ENCODE measurements at places on chromosomes 5 and 9.
A peak's percentile ranks its signal among the peaks of the same experiment; 100 is the strongest.

GRCh38 chr9:69342769-69343168 is 17.8 kb downstream of the ENTREP1 start:
- no peak for DNase-seq

GRCh38 chr5:83956386-83956785 is 235.7 kb upstream of the HAPLN1 start:
- DNase-seq, result no peak

DNA sequence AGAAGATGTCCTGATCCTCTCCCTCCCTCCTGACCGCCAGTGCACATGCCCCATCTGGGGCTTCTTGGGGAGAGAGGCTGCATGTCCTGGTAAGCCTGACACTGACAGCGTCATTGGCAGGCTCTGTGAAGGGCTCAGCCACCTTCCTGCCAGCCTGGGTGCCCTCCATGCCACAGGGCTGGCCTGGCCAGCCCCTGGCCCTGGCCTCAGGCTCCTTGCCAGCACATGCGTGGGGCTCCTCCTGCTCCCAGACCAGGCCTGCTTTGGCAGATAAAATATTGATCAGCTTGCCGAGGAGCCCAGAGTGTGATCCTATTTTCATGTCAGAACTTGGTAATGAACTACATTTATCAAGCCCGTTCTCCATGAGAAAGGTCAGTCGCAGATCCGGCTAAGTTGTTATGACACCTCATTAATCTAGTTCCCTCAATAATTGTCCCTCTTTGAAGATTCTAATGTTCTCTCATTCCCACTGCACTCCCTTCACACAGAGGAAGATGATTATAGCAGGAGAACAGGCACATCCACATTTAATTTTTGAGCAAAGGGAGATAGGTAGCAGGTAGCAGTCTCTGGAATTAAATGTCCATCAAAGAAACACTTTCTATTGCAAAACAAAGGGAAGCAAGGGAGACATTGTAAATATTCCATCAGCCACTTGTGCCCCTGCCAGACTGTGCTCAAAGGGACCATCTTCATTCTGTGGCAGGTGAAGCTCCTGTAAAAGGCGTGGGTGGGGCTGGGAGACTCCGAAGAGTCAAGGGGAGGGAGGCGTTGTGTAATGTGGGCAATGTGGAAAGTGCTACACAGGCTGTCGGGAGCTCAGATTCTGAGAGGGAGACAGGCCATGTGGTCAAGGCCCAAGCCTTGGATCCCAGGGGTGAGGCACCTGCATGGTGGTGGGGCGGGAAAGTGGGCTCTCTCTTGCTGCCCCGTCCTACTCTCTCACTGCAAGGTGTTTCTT is 272.0 kb downstream of the HSPA4 start:
- no peak for DNase-seq

DNA sequence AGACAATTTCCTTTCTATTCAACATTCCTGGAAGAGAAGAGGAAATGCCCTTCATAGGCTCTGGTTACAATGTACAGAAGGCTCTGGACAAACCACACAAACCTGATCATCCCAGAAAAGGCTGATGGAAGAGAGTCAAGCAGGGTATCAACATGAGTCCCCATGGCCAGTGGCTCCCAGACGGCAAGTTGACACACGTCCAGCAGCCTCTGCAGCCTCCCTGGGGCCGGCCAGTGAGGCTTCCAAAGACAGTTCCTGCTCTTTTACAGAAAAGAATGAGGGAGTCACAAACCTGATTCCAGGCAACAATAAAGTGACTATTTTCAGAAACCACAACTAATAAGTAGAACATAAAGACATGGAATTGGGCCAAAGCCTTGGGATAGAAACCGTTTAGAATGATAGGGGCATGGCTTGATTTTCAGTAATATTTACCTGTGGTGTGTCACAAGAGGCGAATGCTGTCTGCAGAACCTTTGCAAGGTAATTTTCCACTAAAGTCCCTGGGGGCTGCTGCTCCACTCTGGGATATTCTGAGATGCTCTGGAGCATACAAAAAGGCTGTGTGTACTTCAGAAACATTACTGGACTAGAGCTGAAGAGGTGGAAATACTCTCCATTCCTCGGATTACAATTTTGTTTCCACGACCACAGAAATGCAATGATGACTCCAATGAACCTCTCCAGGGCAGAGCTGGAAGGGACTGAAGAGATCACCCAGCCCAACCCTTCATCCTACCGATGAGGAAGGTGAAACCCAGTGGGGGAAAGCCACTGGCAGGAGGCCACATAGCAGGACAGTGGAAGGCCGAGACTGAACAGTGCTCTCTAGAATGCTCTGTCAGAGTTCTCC is 10.4 kb downstream of the MED27 start:
- no peak for DNase-seq

- DNase-seq, result no peak
Observed at GRCh38 chr9:108273988-108274387, 581.8 kb downstream of the ACTL7B start.

GRCh38 chr5:122267185-122267584 is 44.9 kb upstream of the SNCAIP start:
- no peak for DNase-seq

- no peak for DNase-seq
Observed at GRCh38 chr5:181069767-181070491, 29.9 kb downstream of the BTNL9 start.

GRCh38 chr5:14665101-14665822 is 744 bp downstream of the OTULIN start:
- DNase-seq, result no peak

DNA sequence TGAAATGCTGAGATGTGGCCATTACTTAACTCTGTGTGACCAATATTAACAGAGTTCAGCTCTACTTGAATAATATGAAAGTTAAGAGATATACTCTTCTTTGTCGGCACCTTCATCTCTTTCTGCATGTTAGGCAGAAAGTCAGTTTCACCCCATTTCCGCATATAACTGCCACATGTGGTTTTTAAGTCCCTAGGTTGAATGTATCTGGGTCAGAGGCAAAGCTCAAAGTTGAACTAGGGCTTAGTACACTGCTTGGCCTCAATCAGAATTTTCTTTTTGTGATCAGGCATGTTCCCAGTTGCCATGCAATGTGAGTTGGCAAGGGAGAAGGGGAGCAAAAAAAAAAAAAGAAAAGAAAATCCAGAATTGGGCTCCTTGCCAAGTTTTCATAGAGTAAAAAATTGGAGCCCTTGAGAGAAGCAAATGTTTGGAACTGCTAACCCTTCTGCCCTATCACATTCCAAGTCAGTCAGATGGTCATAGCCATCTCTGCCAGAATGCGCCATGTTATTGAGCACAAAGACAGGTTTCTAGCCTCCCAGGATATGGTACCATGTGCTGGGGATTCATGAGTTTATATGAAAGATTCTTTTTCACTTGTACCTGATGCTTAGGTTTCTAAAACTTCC is 251.2 kb upstream of the RORB start:
- peak; percentile 7 for DNase-seq

GRCh38 chr5:12384005-12384404 is 479.8 kb upstream of the CTNND2 start:
- no peak for DNase-seq

GRCh38 chr9:128768606-128769005 is 3.1 kb downstream of the ZER1 start:
- DNase-seq, result no peak

DNA sequence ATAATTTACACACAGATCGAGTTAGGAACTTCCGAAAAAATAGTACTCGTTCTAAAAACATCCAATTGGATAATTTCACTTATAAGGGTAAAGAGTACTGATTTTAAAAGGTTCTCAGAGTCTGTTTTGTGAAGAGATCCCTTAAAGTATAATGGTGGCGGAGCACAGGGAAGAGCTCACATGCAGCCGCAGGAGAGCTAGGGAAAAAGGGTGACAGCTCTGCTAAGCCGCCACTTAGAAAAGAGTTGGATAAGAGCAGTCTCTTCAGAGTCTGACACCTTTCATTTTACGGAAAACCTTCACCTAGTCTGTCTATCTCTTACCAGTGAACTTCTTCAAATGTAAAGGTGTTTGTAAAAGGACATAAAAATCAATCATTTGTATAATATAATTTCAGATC is 149.9 kb downstream of the COMMD10 start:
- no peak for DNase-seq

DNA sequence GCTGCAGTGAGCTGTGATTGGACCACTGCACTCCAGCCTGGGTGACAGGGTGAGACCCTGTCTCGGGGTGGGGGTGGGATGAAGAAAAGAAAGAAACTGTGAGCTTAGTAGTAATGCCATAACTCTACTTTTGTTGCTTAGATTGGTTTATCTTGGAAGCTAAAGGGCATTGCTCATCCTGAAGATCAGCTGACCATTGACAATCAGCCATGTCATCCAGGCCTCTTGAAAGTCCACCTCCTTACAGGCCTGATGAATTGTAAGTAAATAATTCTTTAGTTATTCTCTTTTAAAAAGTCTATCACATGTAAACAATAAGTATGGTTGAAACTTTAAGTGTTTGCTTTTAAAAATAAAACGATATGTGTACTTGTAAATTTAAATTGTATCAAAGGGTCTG is 11.4 kb downstream of the OCLN start:
- no peak for DNase-seq

DNA sequence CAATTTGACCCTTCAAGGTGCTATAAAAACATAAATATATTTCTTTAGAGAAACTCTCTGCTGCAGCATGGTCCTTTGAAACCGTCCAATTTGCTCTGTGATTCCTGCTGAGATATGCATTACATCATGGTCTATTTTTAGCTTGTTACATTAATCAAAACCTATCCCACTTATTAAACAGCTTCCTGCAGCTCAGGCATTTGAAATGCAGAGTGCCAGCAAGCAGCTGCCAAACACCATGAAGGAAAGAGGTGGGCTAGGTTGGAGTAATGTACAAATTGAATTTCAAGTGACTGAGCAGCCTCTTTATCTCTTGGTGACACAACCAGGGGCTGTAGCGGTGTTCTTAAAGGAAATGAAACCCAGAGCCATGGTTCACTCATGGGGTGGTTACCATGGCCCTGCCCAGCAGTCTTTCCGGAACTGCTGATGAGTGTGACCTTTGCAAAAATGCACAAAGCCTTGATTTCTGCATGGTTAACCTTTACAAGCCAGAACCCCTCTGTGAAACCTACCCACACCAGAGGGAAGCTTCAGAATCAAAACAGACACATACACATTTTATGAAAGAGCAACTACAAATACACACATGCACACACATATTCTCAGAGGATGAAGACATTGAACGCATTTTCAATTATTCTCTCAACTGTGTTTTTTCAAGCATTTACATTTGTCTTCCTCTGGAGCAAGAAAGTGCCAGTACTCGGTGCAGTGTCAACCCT is 155.8 kb upstream of the ZNF608 start:
- DNase-seq, result no peak

GRCh38 chr5:136766456-136766855 is 401.1 kb upstream of the TRPC7 start:
- no peak for DNase-seq

GRCh38 chr5:154779105-154779504 is 23.9 kb downstream of the LARP1 start:
- DNase-seq, result no peak

GRCh38 chr5:112333331-112333781 is 85.7 kb downstream of the EPB41L4A start:
- no peak for DNase-seq

DNA sequence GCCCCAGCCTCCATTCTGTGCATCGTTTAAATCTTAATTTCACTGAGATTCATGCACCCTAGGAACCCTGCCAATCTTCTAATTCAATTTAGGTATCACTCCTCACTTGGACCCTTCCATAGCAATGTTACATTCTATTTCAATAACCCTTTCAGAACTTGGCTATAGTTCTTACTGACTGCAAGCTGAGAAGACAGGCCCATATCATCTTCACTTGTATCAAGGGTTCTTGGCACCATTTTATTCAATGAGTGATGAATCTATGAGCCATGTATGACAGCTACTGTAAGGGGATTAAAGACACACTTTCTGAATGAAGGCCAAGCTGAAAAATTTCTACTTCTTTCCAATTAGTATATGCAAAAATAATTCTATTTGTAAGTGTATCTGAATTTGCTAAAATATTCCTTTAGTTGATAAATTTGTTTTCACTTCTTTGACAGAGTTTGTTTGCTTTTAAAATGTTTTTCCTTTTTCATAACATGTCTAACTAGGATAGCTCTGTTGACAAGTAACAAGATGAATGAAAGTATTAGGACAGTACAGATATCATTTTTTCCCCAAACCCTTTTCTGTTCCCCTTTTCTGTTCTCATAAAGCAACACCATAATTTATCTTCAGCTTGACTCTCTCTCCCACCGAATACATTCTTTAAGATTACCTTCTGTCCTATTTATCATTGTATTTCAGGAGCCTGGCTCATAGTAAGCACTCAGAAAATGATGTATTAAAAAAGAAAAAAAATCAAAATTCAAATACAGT is 9.6 kb downstream of the ITGA2 start:
- no peak for DNase-seq

- no peak for DNase-seq
Observed at GRCh38 chr5:101877451-101877850, 418.6 kb downstream of the SLCO4C1 start.

GRCh38 chr9:34500623-34501267 is 22.0 kb downstream of the ENHO start:
- peak; percentile 69 for DNase-seq

DNA sequence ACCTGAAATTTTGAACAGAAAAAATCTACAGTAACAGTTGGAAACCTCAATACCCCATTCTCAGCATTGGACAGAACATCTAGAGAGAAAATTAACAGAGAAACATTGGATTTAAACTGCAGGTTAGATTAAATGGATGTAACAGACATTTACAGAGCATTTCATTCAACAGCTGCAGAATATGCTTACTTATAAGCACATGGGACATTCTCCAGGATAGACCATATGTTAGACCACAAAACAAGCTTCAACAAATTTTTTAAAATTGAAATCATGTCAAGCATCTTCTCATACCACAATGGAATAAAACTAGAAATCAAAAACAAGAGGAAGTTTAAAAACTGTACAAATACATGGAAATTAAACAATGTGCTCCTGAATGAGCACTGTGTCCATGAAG is 316.3 kb downstream of the FAM170A start:
- no peak for DNase-seq

All from naive thymus-derived CD8-positive, alpha-beta T cell (primary cell).